Femur (tissue), 1 donor: ENCODE measurements at places on chromosomes 6 and 20.

- DNase-seq: no peak
These were observed 6.4 kb upstream of the FAM217A start for GRCh38 chr6:4085332-4085700.

DNA sequence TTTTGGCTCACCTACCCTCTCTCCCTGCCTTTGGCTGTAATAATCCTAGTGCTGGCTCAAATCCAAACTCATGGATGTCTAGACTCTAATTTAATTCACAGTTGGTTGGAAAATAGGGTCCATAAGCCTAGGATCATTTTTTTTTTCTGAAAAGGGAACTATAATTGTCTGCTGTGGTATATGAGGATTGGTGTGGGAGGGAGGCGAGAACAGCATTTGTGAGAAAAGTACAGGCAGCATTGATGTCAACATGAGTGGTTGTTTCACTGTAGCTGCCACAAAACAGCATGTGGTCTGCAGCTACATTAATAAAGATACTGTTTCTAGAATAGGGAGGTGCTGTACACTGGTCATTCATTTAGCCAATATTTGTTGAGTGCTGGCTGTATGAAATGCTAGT is 18.6 kb upstream of the POLR1H start:
- no peak for DNase-seq

GRCh38 chr6:335572-335971 is 43.3 kb downstream of the DUSP22 start:
- DNase-seq: no peak

DNA sequence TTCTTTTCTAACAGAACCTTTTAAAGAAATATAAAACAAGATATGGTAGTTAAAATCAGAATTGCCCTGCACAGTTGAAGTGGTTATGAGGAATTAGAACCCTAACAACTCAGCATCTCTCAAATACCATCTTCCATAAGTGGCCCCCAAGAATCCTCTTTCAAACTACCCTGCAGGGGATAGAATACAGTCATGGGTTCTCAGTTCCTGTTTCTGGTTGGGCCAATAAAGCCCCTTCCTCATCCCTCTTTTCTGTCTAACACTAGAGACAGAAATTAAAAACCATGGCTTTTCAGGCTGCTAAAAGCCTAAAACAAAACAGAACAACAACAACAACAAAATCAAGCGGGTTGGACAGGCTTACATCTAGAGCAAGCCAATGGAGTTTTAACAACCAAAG is 6.7 kb upstream of the LCA5 start:
- DNase-seq: no peak

GRCh38 chr20:9442858-9443257 is 71.5 kb upstream of the LAMP5 start:
- no peak for DNase-seq

DNA sequence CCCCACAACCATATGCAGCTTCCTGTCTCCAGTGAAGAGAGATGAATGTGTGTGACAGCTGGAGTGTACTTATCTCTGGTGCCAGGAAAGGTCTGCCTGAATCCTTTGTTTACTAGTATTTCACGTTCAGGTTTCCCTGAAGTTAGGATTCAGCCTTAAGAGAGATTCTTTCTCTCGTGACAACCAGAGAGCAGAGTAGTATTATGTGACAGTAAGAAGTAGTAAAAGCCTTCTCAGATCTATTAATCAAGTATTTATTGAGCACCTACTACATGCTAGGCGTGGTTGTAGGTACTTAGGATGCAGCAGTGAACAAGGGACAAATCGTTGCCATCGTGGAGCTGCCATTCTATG is 949 bp downstream of the KIFC1 start:
- no peak for DNase-seq

DNA sequence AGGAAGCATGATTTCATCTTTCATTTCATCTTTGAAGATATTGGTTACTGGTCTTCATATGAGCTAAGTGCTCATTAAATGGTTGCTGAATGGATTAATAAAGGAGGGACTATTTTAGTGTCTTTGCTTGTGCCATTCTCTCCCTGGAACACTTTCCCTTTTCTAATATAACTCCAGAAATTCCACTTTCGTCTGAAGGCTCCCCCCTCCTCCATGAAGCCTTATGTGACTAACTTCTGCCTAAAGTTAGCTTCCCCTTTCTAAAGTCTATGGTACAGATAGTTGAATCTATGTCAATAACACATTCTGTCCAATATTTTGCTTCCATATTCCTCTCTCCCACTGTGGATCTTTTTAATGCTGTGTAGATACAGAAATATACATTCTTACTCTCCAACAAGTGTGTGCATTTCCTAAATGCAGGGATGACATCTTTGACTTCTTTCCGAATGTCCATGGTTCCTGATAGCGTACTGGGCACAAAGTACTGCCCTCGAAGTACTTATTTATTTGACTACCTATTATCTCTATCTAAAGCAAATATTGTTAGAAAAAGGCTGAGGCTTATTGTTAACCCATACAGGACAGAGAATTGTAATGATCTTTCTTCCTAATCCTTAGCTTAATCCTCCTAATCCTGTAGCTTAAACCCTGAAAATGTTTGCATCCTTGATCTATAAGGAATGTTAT is 84.7 kb upstream of the ELOVL5 start:
- no peak for DNase-seq

DNA sequence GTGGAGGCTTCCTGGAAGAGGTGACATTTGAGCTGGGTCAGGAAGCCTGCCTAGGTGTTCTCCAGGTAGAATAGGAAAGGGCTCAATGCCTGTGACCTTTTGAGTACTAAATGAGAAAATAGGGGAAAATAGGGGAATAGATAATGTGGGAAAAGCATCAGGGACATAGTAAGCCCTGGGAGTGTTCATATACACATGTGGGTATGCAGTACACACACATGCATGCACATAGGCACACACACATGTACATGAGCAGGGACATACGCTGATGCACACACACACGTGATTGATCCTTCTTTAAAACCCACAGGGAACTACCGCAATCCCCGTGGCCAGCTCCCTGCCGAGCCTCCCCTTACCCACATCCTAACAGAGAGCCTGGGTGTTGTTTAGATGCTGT is 351.7 kb downstream of the CDH4 start:
- DNase-seq: no peak

GRCh38 chr20:25480156-25480555 is 72.7 kb downstream of the GINS1 start:
- DNase-seq: no peak

GRCh38 chr6:140205795-140206593 is 831.5 kb upstream of the CITED2 start:
- DNase-seq: no peak
